ENCODE measurements at places on chromosomes 4 and X.
A peak's percentile ranks its signal among the peaks of the same experiment; 100 is the strongest.

GRCh38 chr4:94877973-94878372 lies 120.2 kb downstream of the BMPR1B start:
- DNase-seq = no peak

DNA sequence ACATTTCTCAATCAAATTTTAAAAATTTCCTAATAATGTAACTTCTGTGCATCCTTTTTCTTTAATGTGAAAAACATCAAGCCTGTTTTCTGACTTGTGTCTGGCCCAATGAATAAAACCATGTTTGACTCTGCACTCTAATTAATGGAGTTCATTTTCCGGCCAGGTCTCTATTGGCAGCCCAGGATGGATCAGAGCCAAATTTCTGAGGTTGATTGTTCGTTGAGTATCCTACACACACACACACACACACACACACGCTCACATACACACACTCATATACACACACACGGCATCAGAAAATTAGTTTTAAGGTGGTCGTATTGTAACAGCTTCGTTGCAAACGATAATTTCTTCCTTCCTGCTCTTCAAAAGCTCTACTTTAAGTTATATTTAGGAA lies 28.9 kb upstream of the TLL1 start:
- no peak for DNase-seq

DNA sequence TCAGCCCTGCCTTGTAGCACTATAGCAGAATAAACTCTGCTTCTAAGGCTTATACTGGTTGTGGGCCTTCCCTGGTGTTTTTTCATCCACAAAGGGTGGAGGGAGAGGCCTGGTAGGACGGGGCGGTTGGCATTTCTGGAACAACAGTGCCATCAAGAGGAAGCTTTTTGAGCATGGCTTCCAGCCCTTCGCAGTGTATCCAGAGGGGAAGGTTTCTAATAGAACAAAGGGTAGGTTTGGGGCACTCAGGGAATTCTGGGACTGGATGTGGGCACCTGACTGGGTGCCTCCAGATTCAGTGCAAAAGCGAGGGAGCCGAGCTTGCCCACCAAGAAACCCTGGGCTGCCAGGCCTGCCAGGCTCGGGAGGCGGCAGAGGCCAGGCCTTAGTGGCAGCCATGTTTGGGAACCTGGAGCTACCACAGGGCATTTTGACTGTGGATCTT lies 229.6 kb upstream of the AGTR2 start:
- DNase-seq = peak; percentile 25

GRCh38 chr4:75054078-75054477 lies 121.2 kb downstream of the PARM1 start:
- DNase-seq = no peak

DNA sequence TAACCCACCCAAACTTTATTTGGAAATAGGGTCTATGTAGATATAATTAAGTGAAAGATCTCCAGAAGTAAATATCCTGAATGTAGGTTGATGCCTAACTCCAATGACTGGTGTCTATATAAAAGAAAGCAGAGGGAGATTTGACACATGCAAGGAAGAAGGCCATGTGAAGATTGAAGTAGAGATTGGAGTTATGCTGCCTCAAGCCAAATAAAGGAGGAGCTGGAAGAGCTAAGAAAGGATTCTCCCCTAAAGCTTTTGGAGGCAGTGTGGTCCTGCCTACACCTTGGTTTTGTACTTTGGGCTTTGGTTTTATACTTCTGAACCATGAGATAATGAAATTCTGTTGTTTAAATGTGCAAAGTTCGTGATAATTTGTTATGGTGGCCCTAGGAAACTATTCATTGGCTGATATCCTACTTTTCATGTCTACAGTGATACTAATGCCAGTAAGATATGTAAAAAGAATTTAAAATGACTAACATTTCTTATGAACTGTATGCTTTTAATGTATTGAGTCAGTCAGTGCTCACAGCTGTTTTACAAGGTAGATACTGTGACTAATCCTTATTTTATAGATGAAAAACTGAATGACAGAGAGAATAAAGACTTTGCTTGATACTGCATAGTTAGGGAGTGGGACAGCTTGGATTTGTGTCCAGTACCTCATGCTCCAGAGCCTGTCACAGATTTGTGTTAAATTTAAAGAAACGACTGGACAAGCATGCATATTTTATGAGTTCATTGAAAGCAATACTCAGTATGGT lies 5.9 kb upstream of the RAB40AL start:
- no peak for DNase-seq

GRCh38 chrX:41332005-41332404 lies 2.0 kb upstream of the DDX3X start:
- no peak for DNase-seq

DNA sequence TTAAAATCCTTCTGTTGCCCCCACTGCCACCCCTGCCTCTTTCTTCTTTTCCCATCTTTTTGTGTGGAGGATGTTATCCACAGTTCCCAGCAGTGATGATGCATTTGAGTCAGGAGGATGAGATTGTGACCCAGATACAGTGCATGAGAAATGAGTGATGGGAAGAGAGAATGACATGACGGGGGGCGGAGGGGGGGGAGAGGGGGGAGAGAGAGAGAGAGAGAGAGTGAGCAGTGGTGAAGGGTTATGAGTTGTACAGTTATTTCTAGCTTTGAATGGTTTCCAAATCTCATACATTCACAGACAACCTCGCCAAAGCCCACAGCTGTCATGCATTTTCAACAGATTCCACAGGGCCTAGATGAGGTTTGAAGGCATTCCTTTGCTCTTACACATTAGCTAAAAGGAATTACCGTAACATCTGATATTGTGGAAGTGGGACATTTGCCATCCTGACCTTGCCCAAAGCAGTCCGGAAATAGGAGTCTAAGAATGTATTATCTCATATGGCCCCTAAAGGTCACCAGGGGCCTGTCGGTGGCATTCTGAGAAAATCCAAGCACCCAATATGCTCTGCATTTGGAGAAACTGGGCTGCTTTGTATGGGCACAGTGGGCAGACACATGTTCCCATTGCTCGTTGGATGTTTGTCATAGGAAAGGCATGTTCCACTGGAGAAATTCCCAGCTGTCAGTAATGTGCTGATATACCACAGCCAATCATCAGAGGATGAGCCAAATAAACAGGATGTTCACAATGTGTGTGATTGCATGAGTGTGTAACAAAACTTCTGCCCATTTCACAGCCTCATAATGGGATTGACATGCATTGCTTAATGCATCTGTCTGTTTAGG lies 435.8 kb downstream of the SPRY1 start:
- DNase-seq = no peak

GRCh38 chr4:23614284-23614892 lies 275.5 kb downstream of the PPARGC1A start:
- DNase-seq = no peak

DNA sequence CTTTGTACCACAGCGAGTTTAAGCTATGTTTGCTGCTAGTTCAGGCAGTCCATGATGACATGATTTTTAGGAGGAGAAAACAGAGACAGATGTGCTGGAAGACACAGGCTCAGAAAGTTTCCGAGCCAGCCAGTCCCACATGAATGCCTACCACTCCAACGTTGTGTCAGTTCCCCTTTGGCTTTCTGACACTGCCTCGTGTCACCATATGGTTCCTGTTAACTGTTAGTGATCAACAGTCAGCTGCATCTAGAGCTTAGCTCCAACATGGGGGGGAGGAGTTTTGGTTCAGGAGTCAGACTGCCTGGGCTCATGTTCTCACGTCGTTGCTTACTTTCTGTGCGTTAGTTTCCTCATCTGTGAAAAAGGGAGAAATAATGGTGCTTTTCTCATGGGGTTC lies 343.7 kb downstream of the MID1IP1 start:
- DNase-seq = no peak

DNA sequence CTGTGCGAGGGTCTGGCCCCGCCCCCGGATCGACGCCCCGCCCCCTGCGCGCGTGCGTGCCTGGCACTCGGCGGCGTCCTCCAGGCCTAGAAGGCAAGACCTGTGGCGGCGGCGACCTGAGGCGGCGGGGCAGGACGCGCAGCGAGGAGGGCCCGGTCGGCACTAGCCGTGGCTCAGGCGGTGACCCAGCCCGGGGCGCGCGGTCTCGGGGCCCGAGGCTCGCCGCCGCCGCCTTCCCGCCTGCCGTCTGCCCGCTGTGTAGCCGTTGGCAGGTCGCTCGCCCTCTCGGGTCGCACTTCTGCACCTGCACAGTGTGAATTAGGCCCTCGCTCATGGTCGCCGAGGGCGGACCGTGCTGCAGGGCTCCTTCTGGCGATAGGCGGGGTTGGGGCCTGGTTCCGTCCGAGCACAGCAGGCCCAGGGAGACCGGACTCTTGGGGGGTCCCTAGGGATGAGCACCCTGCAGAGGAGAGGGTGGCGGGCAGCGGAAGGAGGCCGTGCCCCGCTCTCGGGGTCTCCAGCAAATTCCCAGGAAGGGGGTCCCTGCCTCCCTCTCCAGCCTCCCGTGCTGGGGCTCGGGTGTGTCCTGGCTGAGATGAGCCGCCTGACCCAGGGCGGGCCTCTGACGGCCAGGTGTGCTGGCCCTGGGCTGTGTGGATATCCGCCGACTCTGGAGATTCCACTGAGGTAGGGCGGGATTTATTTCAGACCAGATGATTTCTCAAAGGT lies 557 bp upstream of the FAM53A start:
- no peak for DNase-seq

- DNase-seq = no peak
Observed at GRCh38 chr4:112509243-112510141, 6.5 kb downstream of the NEUROG2 start.

DNA sequence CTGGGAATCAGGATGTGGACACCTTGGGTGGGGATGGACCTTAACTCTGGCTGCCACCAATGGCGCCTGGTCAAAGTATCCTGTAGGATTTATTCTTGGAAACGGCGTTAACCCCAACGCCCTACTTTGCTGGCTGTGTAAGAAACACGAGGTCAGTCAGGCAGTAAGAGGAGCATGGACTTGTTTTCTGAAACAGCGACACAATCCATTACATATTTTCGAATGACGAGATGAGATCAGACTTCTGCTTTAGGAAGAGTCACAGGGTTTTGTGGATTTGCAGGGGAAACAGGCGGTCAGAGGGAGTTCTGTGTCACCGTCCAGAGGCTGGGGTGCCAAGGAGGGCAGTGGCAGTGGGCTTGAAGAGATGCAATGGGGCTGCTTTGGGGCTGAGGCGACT lies 92.2 kb downstream of the TBL1X start:
- no peak for DNase-seq

Data from activated T-helper 1 cell treated with anti-CD3 and anti-CD28 coated beads, Interleukin-2, amount 50 U/mL, for 16 hours (primary cell).